Stimulated activated CD4-positive, alpha-beta T cell treated with anti-CD3 and anti-CD28 coated beads, Interleukin-1b, Interleukin-23, amount 100 ng/mL, for 48 hours (primary cell): ENCODE measurements at places on chromosomes 4 and X.

DNA sequence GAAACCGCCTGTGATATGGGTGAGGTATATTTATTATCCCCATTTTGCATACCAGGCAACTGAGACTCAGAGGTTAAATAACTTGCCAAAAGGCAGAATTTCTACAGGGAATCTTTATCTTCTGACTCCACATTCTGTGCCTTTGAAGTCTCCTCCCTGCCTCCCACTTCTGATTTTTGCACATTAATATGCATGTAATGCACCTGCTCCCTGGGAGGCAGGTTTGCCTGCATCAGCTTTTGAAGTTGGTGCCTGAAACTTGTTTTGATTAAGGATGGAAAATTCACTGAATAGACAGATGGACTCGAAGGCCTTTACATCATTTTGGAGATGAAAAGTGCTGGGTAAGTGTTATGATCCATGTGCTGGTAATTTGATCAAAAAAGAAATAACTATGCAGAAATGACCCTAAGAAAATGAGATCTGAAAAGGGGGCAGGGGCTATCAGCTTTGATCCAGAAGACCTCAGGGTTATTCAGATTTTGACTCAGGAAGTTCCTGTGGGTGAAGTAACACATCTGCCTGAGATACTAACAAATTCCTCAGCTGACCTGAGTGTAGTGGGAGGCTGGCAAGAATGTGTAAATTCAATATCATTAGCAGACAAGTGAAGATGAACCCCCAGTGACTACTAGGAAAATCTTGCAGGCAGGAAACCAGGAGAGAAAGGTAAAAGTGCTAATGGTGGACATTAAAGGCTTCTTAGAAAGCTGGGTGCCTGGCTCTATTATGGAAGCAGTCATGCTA lies 167.5 kb upstream of the BOD1L1 start:
- no peak for DNase-seq

DNA sequence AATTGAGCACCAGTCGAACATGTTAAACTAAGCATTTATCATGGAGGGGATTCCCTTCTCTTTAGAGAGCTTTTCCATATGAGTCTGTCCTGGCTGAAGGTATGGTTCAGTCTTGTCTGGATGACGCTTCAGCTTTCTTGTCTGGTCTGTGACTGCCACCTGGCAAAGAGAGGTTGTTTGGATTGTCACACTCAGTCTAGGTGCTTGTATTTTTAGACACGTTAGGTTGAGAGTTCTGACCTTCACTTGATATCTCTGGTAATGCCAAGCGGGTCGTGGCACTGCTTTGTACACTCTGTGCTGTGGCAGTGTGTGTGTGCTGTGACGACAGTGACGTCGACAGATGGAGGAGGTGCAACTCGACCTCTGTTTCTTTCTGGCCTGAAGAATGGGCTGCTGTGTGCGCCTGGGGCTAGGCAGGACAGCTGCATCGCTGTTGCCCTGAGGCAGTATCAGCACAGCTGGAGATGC lies 12.6 kb downstream of the NOCT start:
- no peak for DNase-seq

DNA sequence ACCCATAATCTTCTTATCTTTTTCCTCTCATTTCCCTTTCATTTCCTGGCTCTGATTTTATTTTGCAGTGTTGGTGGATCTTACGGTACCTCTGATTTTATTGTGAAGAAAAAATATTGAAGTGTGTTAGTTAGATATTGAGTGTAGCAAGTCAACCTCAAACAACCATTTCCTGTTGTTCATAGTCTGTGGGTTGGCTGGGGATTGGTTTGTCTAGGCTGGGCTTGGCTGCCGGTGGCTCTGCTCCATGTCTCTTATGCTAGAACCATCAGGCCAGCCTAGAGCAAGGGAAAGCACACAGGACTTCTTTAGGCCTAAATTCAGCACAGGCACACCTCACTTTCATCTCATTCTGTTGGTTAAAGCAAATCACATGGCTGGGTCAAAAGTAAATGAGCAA lies 383.1 kb upstream of the LCORL start:
- no peak for DNase-seq

- DNase-seq: no peak
These were observed 411.5 kb upstream of the FTHL17 start for GRCh38 chrX:31483336-31483735.

GRCh38 chrX:1713296-1713695 lies 98.4 kb downstream of the ASMT start:
- no peak for DNase-seq

DNA sequence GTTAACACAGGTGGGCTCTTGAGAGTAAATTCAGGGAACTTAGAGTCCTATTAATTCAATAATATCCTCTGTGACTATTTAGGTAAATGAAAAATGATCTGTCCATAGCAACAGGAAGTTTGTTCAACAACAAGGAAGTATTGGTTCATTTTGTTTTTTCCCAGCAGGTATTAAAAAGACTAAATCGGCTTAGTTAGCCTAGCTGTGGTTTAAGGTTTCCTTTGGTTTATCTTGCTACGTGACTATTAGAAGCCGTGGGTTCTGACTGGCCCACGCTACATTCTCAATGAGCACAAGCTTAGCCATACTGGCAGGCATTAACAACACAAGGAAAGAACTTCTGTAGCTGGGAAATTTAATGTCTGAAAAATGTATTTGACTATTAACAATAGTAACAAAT lies 168.8 kb upstream of the HS3ST1 start:
- no peak for DNase-seq

- no peak for DNase-seq
These were observed 57.8 kb downstream of the PPP1R2C start for GRCh38 chrX:42720209-42720608.

DNA sequence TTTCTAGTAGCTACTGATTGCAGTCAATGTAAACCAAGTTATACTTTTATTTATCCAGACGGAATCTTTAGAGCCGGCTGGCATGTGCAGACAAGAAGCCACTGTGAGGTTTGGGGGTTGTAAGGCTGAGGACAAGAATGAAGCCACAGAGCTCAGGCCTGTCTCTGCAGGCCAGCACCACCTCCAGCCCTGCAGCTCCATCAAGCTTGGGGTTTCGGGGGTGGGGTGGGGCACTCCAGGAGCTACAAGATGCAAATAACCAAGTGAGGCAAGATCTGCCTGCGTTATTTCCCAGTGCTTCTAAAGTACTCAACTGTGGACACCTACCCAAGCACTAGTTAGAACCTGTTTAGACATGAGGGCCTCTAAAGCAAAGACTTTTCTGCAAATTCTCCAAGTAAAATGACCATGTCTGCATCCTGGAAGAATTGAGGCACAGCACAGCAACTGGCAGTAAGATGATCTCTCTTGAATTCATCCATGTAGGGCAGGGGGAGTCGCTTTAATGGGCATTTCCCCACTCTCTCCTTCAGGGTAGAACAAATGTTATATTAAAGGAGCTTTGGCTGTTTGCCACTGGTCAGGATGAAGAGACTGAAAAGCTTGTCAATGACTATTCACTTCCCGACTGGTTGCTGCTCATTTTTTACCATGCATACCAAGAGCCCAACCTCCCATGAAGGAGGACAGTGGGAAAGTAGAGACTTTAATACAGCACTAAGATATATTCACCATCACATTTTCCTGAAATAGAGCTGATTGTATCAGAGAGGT lies 222.5 kb downstream of the MGST2 start:
- DNase-seq: no peak

GRCh38 chr4:6910340-6910959 lies 824 bp downstream of the TBC1D14 start:
- peak; percentile 26 for DNase-seq

DNA sequence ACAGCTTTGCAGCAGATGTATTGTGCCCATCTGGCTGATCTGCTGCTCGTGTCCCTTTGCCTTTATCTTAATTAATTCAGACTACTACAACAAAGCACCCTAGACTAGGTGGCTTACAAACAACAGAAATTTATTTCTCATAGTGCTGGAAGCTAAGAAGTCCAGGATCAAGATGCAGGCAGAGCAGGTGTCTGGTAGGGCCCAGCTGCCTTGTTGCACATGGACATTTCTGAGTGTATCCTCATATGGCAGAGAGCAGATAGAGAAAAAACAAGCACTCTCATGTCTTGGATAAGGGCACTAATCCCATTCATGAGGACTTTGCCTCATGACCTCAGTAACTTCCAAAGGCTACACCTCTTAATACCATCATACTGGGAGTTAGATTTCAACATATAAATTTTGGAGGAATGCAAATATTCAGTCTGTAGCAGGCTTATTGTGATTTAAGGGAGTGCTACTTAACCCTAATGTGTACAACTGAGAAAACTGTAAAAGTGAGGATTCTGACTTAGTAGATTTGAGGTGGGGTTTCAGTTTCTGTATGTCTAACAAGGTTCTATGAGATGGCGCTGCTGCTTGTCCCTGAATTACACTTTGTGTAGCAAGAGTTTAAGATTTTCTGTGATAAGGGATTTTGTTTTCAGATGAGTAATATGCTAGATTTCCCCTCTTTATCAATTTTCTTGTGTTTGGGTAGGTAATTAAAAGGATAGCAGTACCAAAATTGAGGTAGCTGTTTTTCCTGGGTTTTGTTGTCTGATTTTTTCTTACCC lies 473.2 kb upstream of the TECRL start:
- DNase-seq: no peak

GRCh38 chrX:23779025-23779424 lies 3.9 kb upstream of the SAT1 start:
- no peak for DNase-seq

DNA sequence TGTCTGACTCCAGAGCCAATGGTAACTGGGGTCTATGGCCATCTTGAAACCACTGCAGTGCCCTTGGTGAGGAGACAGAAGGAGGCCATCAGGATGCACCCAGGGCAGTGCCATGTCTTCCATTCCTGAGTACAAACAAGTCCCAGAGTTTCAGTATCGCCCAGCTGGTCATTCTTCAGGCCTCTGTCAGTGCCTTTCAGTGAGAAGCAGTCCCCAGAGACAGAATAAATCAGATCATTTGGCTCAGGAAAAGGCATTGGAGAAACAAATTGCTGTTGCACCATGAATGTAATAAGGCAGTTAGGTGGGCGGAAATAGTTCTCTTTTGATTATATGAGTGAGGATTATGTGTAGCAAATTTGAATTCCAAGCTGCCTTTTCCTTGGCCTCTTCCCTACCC lies 21.3 kb downstream of the ADGRG4 start:
- no peak for DNase-seq

DNA sequence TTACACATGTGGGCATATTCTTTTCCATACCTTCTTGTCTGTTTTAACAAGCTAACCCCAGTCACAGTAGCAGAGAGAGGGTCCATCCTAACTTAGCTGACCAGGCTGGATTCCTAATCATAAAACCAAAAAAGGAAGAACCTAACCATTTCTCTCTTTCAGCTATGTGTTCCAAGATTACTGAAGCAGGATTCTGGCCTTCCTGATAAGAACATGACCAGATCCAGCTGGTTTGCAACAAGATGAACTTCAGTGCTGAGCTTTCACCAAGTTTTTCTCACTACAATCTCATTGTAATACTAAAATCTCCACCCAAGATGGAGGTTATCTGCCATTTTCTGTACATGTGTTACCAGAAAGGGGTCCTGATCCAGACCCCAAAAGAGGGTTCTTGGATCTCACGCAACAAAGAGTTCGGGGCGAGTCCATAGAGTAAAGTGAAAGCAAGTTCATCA lies 20.4 kb upstream of the UBA6 start:
- DNase-seq: no peak

GRCh38 chrX:101958139-101958538 lies 26.3 kb upstream of the ZMAT1 start:
- DNase-seq: no peak

- no peak for DNase-seq
These were observed 570.6 kb downstream of the CENPC start for GRCh38 chr4:66974665-66975064.

GRCh38 chr4:8097141-8097541 lies 61.5 kb downstream of the ABLIM2 start:
- DNase-seq: no peak

DNA sequence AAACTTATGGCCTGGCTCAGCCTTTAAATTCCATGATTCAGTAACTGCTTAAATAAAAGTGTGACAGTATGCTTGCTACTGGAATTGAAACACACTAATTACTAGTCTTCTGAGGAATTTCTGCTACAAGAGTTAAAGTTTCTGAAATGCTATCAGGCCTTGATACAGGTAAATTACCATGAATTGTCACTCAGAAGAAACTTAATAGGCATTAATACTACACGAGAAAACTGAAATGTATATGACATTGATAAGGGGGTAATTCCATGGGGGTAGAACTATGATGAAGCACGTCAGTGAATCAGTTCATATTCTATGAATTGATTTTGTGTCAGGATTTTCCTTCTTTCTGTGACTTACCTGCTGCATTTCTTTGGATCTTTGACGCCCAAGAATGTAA lies 3.0 kb upstream of the NPY1R start:
- DNase-seq: no peak

DNA sequence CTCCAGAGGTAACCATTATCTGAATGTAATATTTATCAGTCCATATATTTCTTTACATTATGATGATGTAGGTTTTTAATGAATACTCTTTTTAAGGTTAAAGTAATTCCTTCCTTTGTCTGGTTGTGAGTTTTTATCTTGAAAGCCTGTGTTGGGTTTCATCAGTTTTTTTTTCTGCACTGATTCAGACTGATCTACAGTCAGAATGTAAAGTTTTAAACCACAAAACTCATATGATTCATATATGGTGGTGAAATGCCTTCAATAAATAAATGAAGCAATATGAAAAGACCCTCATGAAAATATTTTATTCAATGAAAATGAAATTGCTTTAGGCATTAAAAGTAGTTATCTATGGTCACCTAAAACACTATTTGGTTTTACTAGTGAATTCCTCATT lies 47.1 kb downstream of the SORBS2 start:
- no peak for DNase-seq

DNA sequence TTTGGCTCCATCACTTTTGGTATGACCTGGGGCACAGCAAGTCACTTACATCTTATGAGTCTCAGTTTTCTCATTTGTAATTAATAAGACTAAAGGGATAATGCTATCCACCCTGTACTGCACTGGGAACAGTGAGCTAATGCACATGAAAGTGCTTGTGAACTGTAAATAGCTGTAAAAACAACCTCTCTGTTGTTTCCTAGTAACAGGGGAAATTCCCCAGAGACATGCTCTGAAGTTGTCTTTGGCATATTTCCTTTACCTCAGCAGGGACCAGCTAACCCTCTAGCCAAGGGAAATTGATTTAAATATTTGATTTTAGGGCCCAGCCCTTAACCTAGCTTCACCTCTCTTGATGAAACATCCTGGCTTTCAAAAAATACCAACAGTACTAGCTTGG lies 6.1 kb upstream of the CYSLTR1 start:
- DNase-seq: no peak

DNA sequence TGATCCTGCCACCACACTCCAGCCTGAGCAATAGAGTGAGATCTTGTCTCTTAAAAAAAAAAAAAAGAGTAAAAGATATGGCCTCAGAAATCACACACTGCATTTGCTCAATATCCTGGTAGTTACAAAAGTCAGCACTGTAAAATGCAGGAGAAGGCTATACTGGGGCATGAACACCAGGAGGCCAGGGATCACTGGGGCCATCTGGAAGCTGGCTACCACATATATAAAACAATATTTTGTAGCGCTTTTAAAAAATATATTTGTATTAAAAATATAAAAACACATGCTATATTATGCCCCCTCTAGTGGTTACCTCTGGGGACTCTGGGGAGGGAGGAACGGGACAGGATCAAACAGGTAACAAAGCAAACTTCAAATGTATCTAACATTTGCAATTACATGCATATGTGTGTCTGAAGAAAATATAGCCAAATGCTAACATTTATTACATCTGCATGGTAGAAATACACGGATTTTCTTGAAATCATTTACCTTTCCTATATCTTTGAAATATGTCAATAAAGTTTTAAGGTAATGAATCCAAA lies 4.0 kb downstream of the C4orf46 start:
- DNase-seq: peak; percentile 22
